Stimulated activated CD4-positive, alpha-beta T cell treated with anti-CD3 and anti-CD28 coated beads, Interleukin-1b, Interleukin-23, amount 100 ng/mL, for 1 hour (primary cell): ENCODE measurements at places on chromosomes 1 and 21.

DNA sequence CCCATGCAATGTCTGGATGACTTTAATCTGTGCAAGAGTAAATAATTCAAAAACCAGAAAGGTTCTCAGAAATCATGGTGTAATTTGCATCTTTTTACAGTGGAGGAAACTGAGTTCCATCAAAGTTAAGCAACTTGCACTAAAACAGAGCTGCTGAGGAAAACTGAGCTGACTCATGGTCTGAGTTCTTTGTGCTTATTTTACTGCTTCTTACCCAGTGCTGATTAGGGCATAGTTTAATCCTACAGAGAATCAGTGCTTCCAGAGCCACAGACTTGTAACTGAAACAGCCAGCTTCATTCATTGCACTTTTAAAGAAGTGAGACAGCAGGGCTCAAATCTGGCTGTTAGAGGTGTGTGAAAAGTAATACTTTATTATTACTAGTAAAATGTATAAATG lies 10.9 kb upstream of the RWDD3 start:
- no peak for DNase-seq

GRCh38 chr1:228753287-228753686 lies 18.0 kb downstream of the RHOU start:
- no peak for DNase-seq

DNA sequence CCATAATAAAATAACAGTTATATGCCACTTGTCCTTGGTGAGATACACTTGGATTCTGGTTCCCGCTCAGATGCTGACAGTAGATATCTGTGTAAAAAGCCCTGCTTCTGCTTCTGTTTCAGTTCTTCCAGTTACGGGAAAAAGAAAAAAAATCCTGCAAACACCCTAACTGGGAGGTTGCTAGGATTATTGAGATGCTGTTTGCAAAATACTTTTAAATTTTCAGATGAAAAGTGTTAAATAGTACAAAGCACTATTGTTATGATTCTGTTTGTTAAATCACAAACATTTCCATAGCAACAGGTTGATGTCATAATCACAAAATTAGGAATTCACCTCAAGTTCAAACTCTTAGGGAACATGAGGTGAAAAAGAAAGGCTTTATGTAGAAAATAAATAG lies 232.3 kb downstream of the HMCN1 start:
- no peak for DNase-seq

DNA sequence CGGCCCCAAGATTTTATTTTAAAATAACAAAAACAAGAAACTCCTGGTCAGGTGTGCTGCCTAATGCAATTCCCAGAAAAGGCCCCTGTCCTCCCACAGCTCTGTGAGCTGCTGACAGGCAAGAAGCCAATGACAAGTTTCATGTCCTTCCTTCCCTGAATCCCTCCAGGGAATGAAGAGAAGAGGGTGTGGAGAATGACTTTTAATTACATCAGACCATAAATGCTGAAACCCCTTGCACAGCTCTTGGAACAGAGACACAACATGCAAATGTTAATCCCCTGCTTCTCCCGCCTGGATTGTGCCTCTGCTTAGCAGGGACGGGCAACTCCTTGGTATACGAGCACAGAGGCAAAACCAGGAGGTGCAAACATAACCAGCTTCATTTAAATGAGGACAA lies 228.1 kb upstream of the CAMK1G start:
- no peak for DNase-seq

DNA sequence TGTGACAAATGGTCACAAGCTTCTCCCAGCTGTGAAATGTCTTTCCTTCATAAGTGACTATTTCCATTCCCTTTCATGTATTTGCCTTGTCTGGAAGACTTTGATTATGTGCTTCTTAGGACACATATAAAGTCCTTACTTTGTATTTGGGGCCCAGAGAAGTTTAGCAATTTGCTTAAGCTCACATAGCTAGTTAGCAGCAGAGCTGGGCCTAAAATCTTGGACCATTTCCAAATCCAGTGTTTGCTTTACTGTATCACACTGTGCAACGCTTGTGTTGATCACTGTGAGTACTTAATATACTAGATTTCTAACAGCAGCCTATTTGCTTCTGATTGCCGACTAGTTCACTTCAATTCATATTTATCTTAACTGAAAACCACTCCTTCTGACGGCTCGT lies 2.2 kb upstream of the KCNA3 start:
- no peak for DNase-seq

DNA sequence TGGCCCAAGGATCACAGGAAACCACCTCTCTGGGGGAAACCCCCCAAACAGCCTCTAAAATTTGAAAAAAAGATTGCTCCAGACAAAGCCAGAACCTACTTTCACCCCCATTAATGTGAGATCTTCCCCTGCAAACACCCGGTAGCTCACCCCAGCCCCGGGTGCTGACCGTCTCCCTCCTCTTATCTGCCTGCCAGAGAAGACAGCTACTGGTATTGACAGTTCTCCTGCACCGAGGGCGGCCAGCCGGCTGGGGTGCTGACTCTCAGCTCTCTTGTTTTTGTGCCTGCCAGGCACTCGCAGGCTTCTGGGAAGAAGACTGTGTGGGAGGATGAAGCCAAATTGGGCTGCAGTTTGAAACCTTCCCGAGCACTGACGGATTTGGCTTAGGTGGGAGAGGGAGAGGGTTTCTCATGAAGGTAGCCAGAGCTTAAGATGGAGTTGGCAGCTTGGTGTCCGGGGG lies 48.2 kb downstream of the RASSF5 start:
- DNase-seq = no peak

DNA sequence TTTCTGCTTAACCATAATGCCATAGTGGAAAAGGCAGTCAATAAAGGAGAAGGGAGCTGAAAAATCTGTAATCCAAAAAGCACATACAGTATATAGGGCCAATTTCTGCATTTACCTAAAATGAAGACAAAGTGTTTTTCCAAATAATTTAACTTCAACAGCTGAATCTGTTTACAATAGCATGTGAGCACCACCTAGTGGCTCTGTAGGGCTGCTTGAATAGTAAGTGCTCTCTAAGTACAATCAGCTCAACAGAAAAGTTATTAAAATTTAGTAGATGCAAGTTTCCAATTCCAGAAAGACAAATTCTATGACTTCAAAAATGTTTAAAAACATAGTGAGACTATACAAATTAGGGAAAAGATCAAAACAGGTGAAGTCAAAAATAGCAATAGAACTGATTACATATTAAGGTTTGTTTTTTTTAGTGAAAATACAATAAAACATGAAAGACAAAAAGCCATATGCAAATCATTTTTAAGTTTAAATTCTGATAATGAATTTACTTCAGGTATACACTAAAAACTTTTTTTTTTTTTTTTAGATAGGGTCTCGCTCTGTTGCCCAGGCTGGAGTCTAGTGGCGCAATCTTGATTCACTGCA lies 220.0 kb downstream of the SETD4 start:
- no peak for DNase-seq

- no peak for DNase-seq
Measured at GRCh38 chr21:28337315-28337714, 655.4 kb downstream of the LTN1 start.

- no peak for DNase-seq
Measured at GRCh38 chr1:93905051-93905450, 4.2 kb downstream of the GCLM start.
